ENCODE measurements at places on chromosomes 1 and 21.

DNA sequence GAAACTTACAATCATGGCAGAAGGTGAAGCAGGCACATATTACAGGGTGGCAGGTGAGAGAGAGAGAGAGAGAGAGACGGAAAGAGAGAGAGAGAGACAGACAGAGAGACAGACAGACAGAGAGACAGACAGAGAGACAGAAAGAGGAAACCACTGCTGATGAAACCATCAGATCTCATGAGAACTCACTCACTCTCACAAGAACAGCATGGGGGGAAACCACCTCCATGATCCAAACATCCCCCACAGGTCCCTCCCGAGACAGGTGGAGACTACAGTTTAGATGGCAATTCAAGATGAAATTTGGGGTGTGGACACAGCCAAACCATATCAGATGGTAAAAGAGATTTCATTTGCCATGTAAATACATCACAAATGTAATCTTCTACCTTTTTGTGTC is 708.1 kb downstream of the MRPL39 start:
- no peak for DNase-seq

DNA sequence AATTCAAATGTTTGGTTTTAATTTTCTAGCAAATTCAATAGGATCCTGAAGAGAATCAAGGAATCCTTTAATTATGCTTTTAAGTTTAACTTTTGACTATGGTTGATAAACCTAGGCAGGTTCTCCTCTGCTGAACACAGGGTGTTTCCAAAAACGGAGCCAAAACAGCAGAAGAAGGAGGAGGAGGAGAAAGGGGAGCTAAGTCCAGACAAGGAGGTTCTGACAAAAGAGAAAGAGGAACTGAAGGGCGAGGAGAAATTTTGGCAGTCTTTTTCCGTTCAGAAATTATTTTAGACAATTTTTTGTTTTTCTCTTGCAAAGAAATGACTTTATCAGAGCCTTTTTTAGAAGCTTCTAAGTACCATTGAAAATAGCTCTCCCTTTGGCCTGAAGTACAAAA is 33.2 kb upstream of the FNBP1L start:
- DNase-seq = no peak

DNA sequence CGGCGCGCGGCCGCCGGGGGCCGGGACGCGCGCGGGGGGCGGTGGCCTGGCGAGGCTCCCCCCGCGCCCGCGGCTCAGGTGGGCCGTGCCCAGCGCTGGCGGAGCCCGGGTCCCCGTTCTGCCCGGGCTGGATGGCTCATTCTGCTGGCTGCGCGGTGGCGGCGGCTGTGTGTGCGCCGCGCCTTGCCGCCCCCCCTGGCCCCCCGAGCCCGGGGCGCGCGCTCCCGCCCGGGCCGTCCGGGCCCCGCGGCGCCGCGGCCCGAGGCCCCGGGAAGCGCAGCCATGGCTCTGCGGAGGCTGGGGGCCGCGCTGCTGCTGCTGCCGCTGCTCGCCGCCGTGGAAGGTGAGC is at the start of gene EPHB2:
Gene EPHB2, plus strand, starts transcription at position 139 of the 349 bp plus-strand sequence. Its CDS starts 144 bp downstream, at position 283.
- DNase-seq = peak; percentile 83

GRCh38 chr1:6491081-6491449 is 402 bp downstream of the PLEKHG5 start:
- DNase-seq = no peak

DNA sequence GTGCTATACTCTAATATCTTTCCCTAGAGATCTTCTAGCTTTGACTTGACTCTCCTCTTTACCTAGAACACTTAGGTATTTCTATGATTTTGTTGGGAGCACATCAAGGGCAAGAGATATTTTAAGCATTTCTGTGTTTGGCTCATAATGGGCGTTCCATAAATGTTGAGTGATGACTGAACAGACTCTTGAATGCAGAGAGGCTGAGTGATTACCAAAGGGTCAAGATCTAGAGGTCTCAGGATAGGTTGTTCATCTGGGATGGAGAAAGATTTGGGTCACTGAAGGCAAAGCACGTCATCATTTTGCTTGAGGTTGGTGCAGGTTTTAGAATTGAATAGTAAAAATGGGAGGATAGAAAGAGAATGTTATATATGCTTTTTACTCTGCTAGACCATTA is 705.4 kb upstream of the B3GALT2 start:
- no peak for DNase-seq

DNA sequence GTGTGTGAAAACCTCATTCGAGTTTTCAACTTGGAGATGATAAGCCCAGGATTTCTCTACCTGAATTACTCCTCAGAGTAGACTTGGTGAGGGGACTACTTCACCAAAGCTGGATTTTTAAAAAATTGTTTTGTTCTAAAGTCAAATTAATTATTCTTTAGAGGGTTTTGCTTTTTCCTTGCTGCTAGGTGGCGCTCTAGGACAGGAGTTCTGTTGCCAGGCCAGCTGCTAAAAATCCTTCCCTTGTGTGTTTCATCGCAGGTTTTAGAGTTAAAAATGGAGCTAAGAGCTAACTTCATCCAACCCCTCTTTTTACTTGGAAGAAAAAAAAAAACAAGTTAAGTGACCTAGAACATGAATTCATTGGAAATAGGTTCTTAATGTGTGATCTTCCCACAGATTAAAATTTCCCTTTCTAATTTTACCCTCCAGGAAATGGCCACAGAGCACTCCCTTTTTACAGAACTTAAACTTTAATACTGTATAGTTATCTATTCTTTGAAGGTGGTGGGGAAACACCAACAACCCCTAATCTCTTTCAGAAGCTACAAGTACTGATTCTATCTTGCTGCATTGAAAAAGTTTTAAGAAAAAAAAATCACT is 36.7 kb upstream of the FAM163A start:
- DNase-seq = peak; percentile 61

- peak; percentile 52 for DNase-seq
Measured at GRCh38 chr21:28336314-28336713, 656.4 kb downstream of the LTN1 start.

GRCh38 chr1:204438628-204439027 is 27.0 kb upstream of the PPP1R15B start:
- peak; percentile 98 for DNase-seq

DNA sequence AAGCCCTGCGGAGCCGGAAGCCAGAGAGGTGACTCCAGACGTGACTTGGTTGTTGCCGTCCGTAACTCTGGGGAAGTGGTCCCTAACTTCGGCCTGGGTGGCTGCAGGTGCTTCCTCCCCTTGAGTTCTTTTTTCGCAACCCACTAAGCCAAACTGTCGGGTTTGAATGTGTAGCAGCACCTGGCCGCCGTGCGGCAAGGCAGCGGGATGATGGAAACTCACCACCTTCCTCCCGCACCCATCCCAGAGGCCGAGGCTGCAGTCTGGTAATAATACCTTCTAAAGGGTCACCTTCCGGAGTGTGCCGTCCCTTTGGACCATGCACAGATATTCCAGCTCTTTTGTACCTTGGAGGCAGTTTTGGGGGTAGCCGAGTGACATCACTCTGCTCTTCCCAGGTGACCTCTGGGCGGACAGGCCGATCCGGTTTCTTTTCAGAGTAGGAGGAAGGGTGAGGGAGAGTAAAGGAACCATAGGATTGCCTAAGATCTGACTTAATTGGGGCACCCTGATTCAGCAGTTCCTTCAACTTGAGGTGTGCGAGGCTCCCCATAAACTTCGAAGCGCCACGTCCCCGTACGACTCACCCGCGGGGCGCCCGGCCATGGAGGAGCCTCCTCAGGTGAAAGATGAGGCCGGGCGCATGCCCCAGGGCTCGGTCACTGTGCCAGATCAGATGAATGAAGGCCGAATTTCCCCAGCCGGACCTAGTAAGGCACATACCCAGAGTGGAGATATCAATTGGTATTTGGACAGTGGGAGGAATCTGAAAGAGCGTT is 1.0 kb downstream of the KCNK1 start:
- DNase-seq = no peak

- DNase-seq = no peak
Measured at GRCh38 chr1:27367160-27367650, 444 bp upstream of the MAP3K6 start.

GRCh38 chr1:110548381-110548780 is 29.4 kb upstream of the KCNA10 start:
- peak; percentile 25 for DNase-seq

DNA sequence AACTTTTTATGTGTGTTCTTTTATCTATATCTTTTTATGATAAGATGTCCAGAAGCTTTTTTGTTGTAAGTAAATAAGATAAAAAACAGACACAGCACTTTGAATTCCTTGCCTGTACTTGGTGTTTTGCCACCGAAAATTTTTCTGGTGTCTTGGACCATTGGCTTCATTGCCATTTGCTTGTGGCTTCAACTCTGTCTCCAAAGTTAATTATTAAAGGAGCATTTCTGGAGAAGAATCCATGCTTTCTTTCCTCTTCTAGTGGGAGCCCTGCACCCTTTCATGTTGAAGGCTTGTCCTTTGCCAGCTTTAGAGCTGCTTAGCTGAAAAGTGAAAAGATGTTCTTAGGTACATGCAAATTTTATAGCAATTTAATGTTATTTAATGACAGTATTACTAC is 112.2 kb downstream of the DYRK1A start:
- no peak for DNase-seq

GRCh38 chr1:206682111-206682510 is 2.6 kb upstream of the MAPKAPK2 start:
- no peak for DNase-seq

DNA sequence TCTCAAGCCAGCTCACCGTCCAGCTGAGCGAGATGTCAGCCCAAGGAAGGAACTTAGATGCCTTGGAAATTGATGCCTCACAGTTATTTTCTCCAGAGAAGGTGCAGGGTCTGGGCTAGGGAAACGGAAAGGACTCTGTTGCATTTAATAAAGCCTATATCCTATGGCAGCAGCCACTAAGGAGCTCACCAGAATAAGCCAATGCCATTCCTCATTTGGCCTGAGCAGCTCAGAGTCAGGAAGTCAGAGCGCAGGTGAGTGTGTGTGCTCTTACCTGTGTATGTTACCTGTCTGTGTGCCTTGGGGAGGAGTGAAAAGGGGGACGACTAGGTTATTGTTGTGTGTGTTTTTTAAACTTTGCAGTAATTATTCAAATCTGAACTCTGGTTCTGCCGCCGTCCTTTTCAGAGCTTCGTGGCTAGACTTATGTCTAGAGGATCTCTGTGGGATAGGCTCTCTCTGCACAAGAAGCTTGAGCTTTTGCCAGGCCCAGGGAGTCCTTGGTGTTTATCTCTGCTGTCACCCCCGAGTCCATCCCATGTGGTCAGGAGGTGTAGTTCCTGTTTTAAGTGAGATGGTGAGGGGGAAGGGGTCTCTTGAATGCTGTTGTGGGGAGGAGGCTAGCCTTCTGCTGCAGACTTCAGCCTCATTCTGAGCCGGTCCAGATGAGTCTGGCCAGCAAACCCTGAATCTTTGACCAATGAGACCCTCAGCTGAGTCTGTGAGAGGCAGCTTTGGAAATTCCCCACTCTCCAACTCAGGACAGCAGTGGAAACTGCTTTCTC is 2.4 kb downstream of the TMCC2 start:
- DNase-seq = no peak

DNA sequence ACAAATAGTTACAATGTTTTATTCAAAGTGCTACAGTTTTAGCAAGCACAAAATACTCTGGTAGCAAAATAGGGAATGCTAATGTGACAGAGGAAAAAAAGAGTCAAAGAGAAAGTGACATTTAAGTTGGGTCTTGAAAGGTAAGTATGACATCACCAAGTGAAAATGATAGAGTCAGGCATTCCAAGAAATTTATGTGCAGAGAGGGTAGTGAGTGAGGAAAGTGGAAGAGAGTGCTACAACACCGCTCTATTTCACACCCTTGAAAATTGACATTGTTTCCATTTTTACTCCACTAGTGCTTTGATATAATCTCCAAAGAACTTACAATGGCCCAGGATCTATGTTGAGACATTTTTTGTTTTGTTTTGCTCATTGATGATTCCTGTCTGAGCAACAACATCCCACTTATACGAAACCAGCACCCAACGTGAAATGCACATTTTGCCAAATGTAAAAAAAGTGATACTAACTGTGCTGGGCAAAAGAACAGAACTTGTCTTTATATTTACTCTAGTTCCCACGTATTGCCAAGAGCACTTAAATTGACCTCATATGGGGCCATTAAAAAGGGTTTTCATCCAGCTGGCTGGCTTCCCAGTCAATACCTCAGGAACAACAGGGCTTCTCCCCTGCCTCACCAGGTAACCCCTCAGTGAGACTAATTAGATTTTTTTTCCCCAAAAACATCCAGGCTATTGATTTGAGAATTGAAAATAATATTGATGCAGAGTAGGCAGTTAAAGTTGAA is 206.3 kb upstream of the NR5A2 start:
- no peak for DNase-seq

All from AG08395 (cell line).